ENCODE measurements at places on chromosomes 7 and 10. TPM values are rescaled to one million over a fixed set of nuclear protein-coding genes. Genes with fewer than 3 reads are reported as not detected.

GRCh38 chr10:119827430-119827829 lies 45.2 kb downstream of the MCMBP start:
- DNase-seq: no peak
- no peak overlapping the region for H3K4me3 ChIP-seq
- H3K27me3 ChIP-seq: no peaks in the 10 kb centered on the region
- no peaks in the 10 kb centered on the region for H3K4me1 ChIP-seq
- H3K27ac ChIP-seq: no peak overlapping the region

GRCh38 chr10:70163448-70163847 lies 6.9 kb downstream of the SAR1A start:
- H3K27me3 ChIP-seq: no peaks in the 10 kb centered on the region
- H3K27ac ChIP-seq: no peak overlapping the region
- peaks cover 54% of the 10 kb centered on the region for H3K4me1 ChIP-seq

GRCh38 chr7:90626013-90626412 lies 29.9 kb downstream of the CDK14 start:
- DNase-seq: no peak
- H3K27ac ChIP-seq: no peak overlapping the region
- peak overlapping the region; percentile 1 for H3K4me3 ChIP-seq
- no peaks in the 10 kb centered on the region for H3K36me3 ChIP-seq
- H3K4me1 ChIP-seq: peaks cover 43% of the 10 kb centered on the region
- H3K27me3 ChIP-seq: no peaks in the 10 kb centered on the region

DNA sequence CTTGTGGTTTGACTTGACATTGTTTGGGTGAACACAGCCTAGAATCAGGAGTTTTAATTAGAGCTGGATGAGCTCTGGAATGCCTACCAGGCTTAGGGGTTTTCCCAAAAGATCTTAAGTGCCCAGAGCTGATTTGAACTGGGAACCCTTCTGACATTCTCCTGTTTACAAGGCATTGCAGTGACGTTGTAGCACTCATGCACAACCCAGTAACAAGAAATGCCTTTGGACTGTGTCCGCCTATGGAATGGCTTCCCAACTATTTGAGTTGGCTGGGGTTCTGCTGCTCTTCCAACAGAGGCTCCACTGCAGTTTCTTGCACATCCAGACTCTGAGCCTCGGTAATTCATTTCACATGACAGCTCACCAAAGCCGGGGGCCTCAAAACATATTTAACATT lies 76.7 kb upstream of the MKX start:
- no peak overlapping the region for H3K27ac ChIP-seq
- no peaks in the 10 kb centered on the region for H3K27me3 ChIP-seq
- no peaks in the 10 kb centered on the region for H3K36me3 ChIP-seq
- no peaks in the 10 kb centered on the region for H3K4me1 ChIP-seq

- peaks cover 6% of the 10 kb centered on the region for H3K36me3 ChIP-seq
- no peak overlapping the region for H3K4me3 ChIP-seq
- no peak overlapping the region for H3K27ac ChIP-seq
- no peaks in the 10 kb centered on the region for H3K27me3 ChIP-seq
Measured at GRCh38 chr7:23256731-23257130, 10.2 kb downstream of the GPNMB start.

DNA sequence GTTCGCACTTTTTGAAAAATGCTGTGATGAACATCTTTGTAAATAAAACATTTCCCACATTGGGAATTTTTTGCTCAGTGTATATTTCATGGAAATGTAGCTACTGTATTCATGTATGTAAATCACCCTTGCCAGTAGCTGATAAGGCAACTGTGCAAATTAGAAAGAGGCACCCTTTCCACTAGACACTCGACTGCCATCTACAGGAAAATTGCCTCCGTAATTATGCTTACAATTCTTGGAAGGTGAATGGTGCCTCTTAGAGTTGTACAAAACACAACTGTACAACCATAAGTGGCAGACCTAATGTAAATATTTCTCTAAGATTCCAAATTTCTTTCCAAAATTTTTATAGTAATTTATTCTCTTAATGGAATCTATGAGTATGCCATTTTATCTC lies 491.7 kb downstream of the CCSER2 start:
- H3K4me1 ChIP-seq: no peaks in the 10 kb centered on the region
- DNase-seq: no peak
- no peak overlapping the region for H3K4me3 ChIP-seq
- H3K27me3 ChIP-seq: no peaks in the 10 kb centered on the region

- H3K27me3 ChIP-seq: no peaks in the 10 kb centered on the region
- DNase-seq: no peak
- no peak overlapping the region for H3K4me3 ChIP-seq
- H3K36me3 ChIP-seq: peaks cover 52% of the 10 kb centered on the region
- H3K4me1 ChIP-seq: no peaks in the 10 kb centered on the region
Measured at GRCh38 chr10:128058750-128059134, 67.5 kb downstream of the MKI67 start.

- H3K36me3 ChIP-seq: no peaks in the 10 kb centered on the region
- peak overlapping the region; percentile 39 for H3K4me3 ChIP-seq
- no peaks in the 10 kb centered on the region for H3K4me1 ChIP-seq
- no peaks in the 10 kb centered on the region for H3K27me3 ChIP-seq
Measured at GRCh38 chr10:19488592-19489280, 327.5 kb upstream of the PLXDC2 start.

DNA sequence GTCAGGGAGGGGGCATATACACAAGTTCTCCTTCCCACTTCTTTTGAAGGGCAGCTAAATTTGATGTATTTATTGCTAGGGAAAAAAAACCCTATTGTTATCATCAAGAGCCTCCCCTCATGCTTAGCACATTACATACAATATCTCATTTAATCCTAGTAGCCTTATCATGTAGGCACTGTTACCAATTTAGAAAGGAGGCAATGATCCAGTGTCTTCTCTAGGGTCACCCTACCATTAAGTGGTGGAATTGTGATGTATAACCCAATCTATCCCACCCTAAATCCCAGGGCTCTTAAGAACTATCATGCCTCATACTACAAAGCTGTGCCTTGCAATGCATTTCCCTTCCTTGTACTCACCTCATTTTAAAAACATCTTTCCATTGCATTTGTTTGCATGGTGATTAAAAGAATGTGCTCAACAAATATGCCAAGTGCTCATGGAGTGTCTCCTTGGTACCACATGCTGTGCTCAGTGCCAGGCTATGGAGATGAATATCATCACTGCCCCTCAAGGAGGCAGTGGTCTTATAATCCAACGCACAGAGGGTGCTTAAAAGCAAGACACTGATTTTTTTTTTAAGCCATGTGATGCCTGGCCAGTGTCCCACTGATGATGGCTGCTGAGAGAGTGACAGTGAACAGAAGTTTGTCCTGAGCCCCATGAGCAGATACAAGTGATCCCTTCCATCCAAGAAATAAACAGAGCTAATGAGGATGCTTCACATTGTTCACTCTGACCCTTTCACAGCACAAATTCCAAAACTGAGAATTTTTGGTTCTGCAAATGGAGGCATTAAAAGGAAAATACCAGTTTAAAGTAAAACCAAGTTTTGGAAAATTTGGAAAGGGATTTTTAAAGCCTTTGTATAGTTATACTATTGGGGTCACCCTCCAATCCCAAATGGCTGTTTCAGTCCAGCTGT lies 98.2 kb downstream of the SORBS1 start:
- H3K27ac ChIP-seq: peak overlapping the region; percentile 90
- no peaks in the 10 kb centered on the region for H3K36me3 ChIP-seq
- DNase-seq: no peak
- no peak overlapping the region for H3K4me3 ChIP-seq
- H3K4me1 ChIP-seq: no peaks in the 10 kb centered on the region

DNA sequence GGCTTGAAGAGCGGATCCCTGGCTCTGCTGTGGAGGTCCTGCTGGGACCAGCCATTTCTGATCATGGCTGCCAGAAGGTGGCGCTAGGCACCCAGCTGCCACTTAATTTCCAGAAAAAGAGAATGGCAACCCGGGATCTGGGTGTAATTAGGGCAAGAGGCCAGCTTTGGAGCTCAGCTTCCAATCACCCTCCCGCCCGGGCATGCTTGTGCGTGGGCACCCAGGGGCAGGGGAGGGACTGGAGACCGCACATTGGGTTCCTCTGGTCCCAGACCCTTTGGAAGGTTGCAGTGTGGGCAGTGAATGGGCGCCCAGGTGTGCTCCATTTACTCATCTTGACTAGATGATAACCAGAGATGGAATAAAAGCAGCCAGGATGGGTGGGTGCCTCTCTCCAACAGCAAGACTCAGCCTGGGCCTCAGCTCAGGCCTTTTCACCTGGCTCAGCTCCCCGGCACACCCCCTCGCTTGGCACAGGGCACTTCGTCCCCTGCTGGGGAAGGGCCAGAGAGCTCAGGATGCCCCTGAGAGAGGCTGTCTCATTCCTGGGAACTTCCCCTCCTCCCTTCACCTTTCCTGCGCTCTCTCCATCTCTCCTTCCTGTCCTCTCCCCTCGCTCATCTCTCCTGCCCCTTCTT lies 14.7 kb downstream of the FAM241B start:
- no peaks in the 10 kb centered on the region for H3K36me3 ChIP-seq
- DNase-seq: peak; percentile 62
- H3K4me1 ChIP-seq: no peaks in the 10 kb centered on the region
- H3K27me3 ChIP-seq: no peaks in the 10 kb centered on the region
- no peak overlapping the region for H3K4me3 ChIP-seq

DNA sequence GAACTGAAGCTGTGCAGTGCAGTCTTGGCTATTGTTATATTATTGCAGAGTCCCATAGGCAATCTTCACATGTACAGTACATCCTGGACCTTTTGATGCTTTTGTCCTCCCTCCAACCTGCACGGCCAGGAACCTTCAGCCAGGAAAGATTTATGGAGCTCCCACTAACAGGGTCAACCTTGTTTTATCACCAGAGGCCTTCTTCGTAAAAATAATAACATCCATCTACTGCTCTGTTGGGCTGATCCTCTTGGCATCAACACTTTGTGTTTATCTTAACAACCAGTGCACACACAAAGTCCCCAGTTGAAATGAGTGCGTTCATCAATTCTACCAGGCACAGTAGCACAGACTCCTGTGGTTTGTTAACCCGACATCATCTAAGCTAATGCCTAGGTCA lies 72.4 kb downstream of the AGMO start:
- DNase-seq: no peak
- no peak overlapping the region for H3K4me3 ChIP-seq
- no peaks in the 10 kb centered on the region for H3K4me1 ChIP-seq
- no peaks in the 10 kb centered on the region for H3K36me3 ChIP-seq
- H3K27me3 ChIP-seq: no peaks in the 10 kb centered on the region

- H3K27ac ChIP-seq: no peak overlapping the region
- no peaks in the 10 kb centered on the region for H3K27me3 ChIP-seq
- H3K4me3 ChIP-seq: no peak overlapping the region
- no peak for DNase-seq
- peaks cover 8% of the 10 kb centered on the region for H3K4me1 ChIP-seq
Measured at GRCh38 chr7:721619-722248, 4.8 kb upstream of the DNAAF5 start.

DNA sequence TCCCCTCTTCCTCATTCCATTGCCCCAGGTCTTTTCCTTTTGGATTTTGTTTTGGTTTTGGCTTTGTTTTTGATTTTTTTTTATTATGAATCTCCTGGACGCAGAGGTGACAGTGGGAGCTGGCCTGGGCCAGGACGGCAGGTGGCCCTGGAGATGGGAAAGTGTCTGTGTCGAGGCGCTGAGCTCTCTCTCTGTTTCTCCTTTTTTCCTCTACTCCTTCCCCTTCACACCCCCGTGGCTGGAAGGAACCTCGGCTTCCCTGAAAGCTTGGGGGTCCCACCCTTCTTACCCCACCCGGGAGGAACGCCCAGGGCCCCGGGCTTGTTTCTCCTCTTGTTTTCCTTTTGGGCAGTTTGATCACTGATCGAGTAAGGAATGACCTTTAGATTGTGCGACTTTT lies 13.2 kb downstream of the TRIM8 start:
- peak overlapping the region; percentile 58 for H3K27ac ChIP-seq
- no peak for DNase-seq
- no peak overlapping the region for H3K4me3 ChIP-seq

GRCh38 chr7:147894271-147894670 lies 696.3 kb upstream of the C7orf33 start:
- no peaks in the 10 kb centered on the region for H3K36me3 ChIP-seq
- H3K4me3 ChIP-seq: no peak overlapping the region
- H3K27ac ChIP-seq: no peak overlapping the region

GRCh38 chr10:20089879-20090278 lies 273.6 kb downstream of the PLXDC2 start:
- no peaks in the 10 kb centered on the region for H3K27me3 ChIP-seq
- H3K4me1 ChIP-seq: no peaks in the 10 kb centered on the region
- H3K4me3 ChIP-seq: no peak overlapping the region
- DNase-seq: no peak

DNA sequence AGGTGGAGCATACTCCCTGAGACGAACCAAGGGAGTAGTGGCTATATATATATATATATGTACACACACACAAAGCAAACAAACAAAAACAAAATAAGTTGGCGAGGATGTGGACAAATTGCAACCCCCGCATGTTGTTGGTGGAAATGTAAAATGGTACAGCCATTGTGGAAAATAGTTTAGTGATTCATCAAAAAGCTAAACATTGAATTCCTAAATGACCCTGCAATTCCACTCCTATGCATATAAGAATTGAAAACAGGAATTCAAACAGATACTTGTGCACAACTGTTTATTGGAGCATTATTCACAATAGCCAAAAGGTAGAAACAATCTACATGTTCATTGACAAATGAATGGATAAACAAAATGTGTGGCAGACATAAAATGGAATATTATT lies 407.9 kb downstream of the KCNMA1 start:
- DNase-seq: no peak
- H3K27ac ChIP-seq: no peak overlapping the region
- no peaks in the 10 kb centered on the region for H3K27me3 ChIP-seq
- H3K4me1 ChIP-seq: no peaks in the 10 kb centered on the region
- no peak overlapping the region for H3K4me3 ChIP-seq

GRCh38 chr10:96413151-96413787 lies 54.5 kb upstream of the OPALIN start:
- H3K4me3 ChIP-seq: no peak overlapping the region
- peak overlapping the region; percentile 33 for H3K27ac ChIP-seq
- peak; percentile 51 for DNase-seq
- no peaks in the 10 kb centered on the region for H3K36me3 ChIP-seq

GRCh38 chr7:100016215-100016901 lies 962 bp downstream of the ZKSCAN1 start:
- no peak for DNase-seq
- peaks cover 3% of the 10 kb centered on the region for H3K36me3 ChIP-seq
- peak overlapping the region; percentile 99 for H3K27ac ChIP-seq
- H3K27me3 ChIP-seq: no peaks in the 10 kb centered on the region
- peaks cover 34% of the 10 kb centered on the region for H3K4me1 ChIP-seq

DNA sequence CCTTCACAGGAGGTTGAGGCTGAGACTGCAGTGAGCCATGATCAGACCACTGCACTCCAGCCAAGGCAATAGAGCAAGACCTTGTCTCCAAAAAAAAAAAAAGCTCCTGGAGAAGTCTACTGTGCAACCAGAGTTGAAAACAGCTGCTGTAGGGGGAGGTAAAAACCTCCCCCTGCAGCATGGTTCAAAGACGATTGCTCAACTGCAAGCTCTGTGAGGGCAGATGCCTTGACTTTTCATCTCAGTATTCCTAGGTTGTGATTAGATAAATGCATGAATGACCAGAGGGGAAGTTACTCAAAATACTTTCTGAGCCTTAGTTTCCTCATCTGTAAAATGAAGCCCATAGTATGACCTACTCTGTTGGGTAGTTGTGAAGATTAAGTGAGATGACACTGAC lies 25.0 kb upstream of the PPA1 start:
- H3K4me1 ChIP-seq: no peaks in the 10 kb centered on the region
- H3K27me3 ChIP-seq: peaks cover 7% of the 10 kb centered on the region
- H3K36me3 ChIP-seq: no peaks in the 10 kb centered on the region
- no peak overlapping the region for H3K27ac ChIP-seq

Gene BBS9
- 13.8 TPM for total RNA-seq

Gene PYROXD2
- total RNA-seq: 1.8 TPM

Gene AOAH
- 2.5 TPM for total RNA-seq

Gene PIK3CG
- total RNA-seq: 0.82 TPM

Gene TMEM184A
- not detected for total RNA-seq

Gene SORCS1
- 4.2 TPM for total RNA-seq

Gene HOXA13
- not detected for total RNA-seq

Gene EPHB4
- 25.0 TPM for total RNA-seq

Gene ICA1
- 51.8 TPM for total RNA-seq

Gene ZNF735
- total RNA-seq: not detected

Gene SPDYE2B
- total RNA-seq: not detected
